ENCODE measurements at places on chromosomes 2 and 18.

DNA sequence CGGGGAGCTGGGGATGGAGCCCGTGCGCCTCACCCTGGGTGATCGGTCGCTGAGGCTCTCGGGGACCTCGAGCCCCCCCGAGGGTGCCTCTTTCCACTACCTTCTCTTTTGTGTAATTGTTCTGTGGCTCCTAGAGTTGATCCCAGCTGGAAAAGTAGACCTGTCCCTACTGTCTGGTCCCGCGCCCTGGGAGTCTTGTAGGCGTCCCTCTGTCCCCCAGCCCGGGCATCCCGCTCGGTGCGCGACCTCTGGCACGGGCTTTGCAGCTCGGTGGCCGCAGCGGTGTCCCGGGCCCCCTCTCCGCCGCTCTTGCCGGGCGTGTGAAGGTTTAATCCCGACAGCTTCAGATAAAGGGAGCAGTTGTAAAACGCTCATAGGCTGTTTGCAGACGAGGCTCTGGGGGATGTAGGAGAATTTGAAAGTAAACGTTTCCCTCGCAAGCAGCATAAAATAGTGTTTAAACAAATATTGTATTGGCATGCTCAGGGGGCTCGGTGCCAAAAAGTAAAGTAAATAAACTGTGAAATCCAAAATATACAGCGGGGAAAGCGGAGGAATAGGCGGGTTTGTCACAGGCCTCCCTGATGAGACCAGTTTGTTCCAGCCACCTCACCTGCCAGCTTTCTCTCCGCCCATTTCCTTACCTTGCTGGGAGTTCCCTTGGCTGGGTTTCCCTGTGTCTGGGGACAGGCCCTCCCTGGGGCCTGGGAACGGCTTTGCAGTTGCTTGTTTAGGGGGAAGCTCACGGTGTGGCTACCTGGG, 1.9 kb downstream of the GLI2 start:
- DNase-seq, result no peak

GRCh38 chr2:219597552-219598307, at the start of gene STK11IP:
Gene STK11IP, plus strand, starts transcription at chr2:219597857. Its CDS starts 263 bp downstream, at chr2:219598120.
- DNase-seq, result peak; percentile 99

- no peak for DNase-seq
Observed at GRCh38 chr2:126495189-126495588, 160.8 kb upstream of the GYPC start.

GRCh38 chr2:75289771-75290170, 90.5 kb upstream of the TACR1 start:
- DNase-seq, result peak; percentile 55

DNA sequence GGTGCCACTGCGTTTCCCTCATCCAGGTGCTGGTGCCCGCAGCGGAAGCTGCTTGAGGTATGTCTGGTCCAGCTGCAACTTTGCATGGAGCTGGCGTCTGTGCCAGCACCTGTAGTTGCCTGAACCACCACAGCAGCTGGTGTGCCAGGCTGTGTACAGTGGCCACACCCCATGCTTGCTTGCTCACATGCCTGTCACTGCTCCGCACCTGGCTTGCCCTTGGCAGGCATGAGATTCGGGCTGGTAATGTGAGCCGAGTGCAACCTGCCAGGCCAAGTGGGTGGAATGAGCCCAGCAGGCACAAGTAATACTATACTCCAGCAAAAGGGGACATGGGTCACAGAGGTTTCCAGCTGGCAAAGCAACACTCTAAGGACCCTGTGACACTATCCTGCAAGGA, 1123.3 kb upstream of the ACVR2A start:
- DNase-seq, result no peak

GRCh38 chr2:56812432-56812831, 628.6 kb downstream of the CCDC85A start:
- DNase-seq, result no peak

DNA sequence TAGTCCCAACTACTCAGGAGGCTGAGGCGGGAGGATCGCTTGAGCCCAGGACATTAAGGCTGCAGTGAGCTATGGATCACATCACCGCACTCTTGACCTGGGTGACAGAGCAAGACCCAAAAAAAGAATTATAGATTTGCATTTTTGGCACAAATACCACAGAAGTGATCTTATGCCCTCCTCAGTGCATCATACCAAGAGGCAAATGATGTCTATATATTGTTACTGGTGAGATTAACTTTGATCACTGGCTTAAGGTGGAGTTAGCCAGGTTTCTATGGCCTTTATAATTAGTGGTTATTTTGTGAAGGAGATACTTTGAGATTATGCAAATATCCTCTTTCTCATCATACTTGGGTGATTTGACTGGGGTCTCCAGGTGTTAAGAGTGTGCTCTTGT, 22.1 kb upstream of the CATIP start:
- no peak for DNase-seq

DNA sequence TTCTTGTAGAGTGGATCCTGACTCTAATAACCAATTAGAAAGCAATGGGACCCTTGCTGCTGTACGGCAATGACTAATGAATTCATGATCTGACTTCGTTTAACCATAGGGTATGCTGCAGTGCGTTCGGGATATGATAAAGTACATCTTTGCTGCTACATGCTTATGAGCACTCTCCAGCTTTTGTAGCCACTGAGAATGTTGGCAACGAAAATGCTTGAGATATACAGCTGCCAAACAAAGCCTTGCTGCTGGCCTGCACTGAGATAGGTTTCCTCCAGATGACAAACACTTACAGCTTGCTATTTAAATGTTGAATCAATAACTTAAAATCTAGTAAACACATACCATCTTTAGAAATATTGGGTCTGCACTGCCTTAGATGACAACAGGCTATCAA, 372.4 kb upstream of the SLC8A1 start:
- DNase-seq, result no peak

DNA sequence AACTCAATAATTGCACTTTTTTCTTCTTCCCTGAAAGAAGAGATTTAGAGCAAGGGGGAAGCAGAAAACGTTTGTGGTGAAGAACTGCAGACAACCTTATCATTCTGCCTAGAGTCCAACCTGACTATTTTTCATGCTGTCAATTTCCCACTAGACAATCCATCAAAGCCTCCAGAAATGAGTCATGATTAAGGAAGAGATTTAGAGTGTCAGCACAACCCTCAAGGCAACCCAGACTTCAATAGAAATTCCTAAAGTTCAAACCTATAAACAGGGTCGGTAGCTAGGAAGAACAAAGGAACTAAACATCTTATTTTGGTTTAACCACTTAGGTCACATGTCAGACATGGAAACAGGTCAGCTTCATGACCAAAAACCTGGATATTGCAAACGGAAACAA, 86.9 kb downstream of the SLC25A12 start:
- no peak for DNase-seq

DNA sequence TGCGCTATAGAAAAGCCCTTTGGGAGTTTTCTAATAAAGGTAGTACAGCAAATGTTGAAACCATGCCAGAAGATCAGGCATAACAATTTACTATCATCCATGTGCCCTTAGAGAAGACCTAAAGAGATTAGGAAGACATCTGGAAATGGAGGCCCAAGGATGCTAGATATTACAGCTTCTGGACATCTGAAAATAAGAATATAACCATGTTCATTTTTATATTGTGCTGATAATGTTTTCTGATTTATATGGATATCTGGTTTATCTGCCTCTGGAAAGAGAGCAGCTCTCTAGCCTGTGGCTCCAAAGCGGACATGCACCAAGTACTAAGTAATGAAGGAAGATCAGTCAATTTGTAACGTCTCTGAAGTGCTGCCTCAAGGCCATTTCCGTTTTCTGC, 478.0 kb upstream of the DDX18 start:
- DNase-seq, result no peak

- DNase-seq, result peak; percentile 3
Observed at GRCh38 chr2:81467096-81467495, 1162.5 kb upstream of the LRRTM1 start.

DNA sequence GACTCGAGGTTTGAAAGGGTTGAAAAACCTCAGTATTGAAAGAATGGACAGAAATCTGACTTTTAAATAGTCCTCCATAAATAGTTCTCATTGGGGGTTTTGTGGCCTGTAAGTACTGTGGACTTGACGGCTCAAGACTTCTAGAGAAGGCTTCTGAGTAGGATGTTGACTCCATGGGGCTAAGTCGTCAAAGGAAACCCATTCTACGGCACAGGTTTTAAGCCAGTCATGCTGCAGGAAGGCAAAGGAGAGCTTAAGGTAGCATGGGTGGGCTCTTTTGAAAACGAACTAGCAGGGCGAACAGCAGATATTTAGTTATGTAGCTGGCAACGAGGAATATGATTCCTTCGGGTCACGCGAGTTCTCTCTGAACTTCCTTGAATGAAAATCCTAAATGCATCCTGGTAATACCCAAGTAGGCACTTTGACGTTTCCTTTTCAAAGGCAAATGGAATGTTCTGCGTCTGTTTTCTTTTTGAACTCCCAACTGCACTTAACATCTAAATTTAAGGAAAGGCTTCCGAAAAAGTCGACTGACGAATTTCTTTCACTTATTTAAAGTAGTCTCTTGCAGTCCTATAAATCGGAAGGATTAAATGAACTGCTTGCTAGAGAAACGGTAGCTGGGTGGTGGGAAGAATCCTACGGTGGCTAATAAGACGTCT, 1.1 kb upstream of the NEDD4L start:
- no peak for DNase-seq

GRCh38 chr18:54223568-54224241, 764 bp downstream of the MBD2 start:
- DNase-seq, result peak; percentile 67

- DNase-seq, result no peak
Observed at GRCh38 chr2:182499706-182500470, 73.1 kb upstream of the PDE1A start.

DNA sequence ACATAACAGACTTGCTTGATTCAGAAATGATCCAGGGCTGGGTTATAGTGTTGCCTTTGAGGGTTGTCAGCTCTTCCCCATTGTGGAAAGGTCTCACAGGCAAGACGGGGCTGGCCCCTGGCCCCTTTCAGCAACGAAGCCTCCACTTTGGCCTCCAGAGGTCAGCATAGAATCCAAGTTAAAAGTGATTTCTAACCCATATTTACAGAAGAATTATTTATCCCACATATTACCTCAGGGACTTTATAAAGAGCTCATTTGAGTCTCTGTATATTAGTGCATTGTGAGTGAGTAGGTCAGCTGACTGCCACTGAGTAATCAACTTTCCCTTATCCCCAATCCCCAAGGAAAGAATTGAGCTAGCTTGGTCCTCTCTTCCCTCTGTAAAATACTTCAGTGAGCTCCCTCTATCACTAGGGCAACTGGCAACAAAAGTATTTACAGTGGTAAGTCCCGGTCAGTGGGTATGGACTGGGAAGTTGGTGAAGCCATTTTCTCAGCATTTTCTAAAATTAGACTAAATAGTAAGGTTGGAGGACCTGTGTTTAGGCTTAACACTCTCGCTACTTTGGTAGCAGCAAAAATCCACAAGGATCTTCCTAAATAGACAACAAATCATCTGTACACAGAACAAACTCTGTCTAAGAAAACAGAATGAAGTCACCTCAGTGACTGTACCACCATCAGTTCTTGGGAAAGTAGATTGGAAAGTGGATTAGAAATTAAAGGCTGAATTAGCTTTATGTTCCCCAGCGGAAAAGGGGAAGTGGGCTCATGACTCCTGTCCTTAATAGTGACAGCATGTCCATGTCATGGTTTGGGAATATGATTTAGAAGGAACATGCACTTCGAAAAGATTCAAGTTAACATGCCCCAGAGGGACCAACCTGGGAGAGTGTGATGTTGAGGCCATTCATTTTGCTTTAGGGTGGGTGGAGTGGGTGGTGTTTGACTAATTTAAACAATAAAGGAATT, 171.0 kb upstream of the SIX3 start:
- DNase-seq, result no peak

- peak; percentile 29 for DNase-seq
Observed at GRCh38 chr2:177921726-177922125, 150.9 kb downstream of the PDE11A start.

- DNase-seq, result no peak
Observed at GRCh38 chr18:26546170-26546874, 2.0 kb downstream of the KCTD1 start.

DNA sequence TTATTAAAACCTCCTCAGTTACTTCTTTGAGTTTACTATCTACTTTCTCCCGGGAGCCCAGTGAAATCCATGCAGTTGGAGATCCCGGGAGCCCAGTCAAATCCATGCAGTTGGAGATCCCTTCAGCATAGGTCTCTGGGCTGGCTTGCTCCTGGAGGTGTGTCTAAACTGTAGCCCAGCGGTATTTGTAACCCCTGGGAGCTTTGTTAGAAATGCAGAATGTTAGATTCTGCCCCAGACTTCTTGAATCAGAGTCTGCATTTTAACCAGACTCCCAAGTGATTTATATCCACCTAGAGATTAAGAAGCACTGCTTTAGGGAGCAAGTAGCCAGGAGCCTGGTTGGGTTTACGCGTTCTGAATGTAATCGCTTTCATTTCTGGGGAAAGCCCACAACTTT, 54.5 kb downstream of the ARHGAP28 start:
- no peak for DNase-seq

DNA sequence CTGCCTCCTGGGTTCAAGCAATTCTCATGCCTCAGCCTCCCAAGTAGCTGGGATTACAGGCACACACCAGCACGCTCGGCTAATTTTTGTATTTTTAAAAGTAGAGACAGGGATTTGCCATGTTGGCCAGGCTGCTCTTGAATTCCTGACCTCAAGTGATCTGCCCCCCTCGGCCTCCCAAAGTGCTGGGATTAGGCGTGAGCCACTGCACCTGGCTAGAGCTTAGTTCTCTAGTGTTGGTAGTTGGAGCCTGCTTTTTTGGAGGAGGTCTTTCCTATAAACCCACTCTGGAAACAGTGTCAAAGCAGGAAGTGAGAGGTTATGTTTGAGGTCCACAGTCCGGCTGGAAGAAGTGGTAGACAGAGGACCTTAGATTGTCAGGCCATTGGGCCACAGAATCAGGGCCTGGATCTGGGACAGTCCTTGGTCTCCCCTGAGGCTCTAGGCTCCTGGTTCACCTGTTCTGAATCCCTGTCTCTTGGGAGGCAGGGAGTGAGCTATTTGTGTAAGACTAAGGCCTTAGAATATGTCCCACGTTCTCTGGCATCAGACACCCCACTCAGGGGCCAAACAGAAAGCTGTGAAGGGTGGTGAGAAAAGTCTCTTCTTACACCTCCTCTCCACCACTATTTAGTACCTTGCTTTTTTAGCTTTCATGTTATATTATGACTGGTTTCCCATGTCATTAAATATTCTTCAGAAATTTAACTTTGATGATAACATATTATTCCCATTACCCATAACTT, 34.5 kb downstream of the PCBP1 start:
- DNase-seq, result no peak

GRCh38 chr2:71453404-71454220, at the start of gene DYSF:
Gene DYSF, plus strand, starts transcription at chr2:71453561.
- DNase-seq, result peak; percentile 65

- DNase-seq, result peak; percentile 90
Observed at GRCh38 chr18:44537526-44537925, 143.2 kb upstream of the SETBP1 start.

GRCh38 chr2:150545916-150546315, 58.4 kb upstream of the RND3 start:
- DNase-seq, result no peak

DNA sequence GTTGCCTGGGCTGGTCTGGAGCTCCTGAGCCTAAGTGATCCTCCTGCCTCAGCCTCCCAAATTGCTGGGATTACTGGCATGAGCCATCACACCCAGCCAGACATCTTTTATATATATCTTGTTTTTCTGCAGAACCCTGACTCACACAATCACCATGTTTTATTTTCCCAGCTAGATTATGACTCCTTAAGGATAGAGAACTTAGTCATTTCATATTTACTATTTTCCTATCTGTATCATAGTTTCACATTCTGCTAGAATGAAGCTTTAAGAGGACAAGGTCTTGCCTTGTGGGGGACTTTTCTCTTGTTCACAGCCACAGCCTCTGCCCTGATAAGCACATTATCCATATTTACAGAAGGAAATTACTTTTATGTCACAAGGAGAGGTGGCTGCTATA, 73.9 kb downstream of the LBH start:
- DNase-seq, result peak; percentile 18

GRCh38 chr18:31097666-31098065, 4.6 kb downstream of the DSC2 start:
- DNase-seq, result no peak

Measured in AG20443 (cell line).